ENCODE measurements at places on chromosomes 16 and 17. TPM values are rescaled to one million over a fixed set of nuclear protein-coding genes. Genes with fewer than 3 reads are reported as not detected.

DNA sequence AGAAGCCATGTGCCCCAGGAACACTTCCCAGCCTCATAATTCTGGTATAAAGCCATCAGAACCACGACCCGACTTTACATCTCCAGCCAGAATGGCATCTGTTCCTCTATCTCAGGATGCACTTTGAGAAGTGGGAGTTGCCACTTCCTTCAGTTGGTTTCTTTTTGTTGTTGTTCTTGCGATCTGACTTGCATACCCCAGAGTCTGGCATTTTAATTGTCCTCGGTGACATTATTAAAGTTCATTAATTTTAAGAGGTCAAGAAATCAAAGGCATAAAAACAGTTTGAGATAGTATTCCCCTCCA is 13.5 kb downstream of the MARCHF10 start:
- H3K27me3 ChIP-seq = peaks cover 7% of the 10 kb centered on the region
- H3K27ac ChIP-seq = no peak overlapping the region
- no peaks in the 10 kb centered on the region for H3K36me3 ChIP-seq
- peak overlapping the region; percentile 17 for H3K4me3 ChIP-seq

DNA sequence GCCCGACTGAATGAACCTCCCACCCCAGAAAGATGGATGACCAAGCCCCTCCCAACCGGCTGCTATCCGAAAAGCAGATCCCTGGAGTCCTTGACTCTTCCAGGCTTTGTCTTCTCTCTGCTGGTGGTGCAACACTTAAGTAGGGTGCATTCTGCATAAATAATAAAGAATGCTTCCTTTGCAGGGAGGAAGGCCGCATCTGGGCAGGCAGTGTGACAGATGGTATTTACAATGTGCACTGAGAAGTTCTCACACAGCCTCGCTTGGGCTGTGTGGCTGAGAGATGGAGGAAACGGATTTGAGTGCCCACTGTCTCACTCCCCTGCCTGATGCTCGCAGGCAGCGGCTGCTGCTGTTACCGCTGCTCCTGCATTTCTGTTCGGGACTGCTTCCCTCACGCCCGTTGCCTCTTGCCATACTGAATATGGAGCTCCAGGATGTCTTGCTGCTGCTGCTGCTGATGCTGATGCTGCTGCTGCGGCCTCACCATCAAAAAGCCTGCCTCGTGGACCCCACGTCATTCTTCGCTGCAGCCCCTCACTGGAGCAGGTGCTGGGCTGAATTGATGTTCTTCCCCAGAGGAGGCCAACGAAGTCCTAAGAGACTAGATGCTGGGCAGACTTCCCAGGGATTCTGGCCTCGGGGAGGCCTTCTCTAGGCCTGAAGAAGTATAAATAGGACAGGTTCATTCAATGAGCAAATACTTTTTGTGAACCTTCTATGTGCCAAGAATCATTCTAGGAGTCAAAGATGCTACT is 7.1 kb upstream of the RHBDL3 start:
- no peak for DNase-seq
- peaks cover 4% of the 10 kb centered on the region for H3K27me3 ChIP-seq
- no peak overlapping the region for H3K4me3 ChIP-seq
- H3K36me3 ChIP-seq = no peaks in the 10 kb centered on the region
- H3K4me1 ChIP-seq = no peaks in the 10 kb centered on the region

- DNase-seq = peak; percentile 74
- peak overlapping the region; percentile 6 for H3K27ac ChIP-seq
- H3K4me1 ChIP-seq = peaks cover 75% of the 10 kb centered on the region
Measured at GRCh38 chr17:1183171-1183873, 3.5 kb upstream of the ABR start.

The CSH2 gene
- not detected for total RNA-seq

GRCh38 chr17:71548540-71549190 is 572.2 kb upstream of the SOX9 start:
- H3K4me1 ChIP-seq = no peaks in the 10 kb centered on the region
- no peaks in the 10 kb centered on the region for H3K27me3 ChIP-seq
- no peak for DNase-seq

GRCh38 chr16:3573146-3573815 is 3.9 kb downstream of the NLRC3 start:
- H3K4me3 ChIP-seq = no peak overlapping the region
- no peak for DNase-seq
- no peaks in the 10 kb centered on the region for H3K27me3 ChIP-seq
- peaks cover 22% of the 10 kb centered on the region for H3K36me3 ChIP-seq
- no peak overlapping the region for H3K27ac ChIP-seq

- no peaks in the 10 kb centered on the region for H3K4me1 ChIP-seq
- DNase-seq = no peak
- H3K27me3 ChIP-seq = no peaks in the 10 kb centered on the region
- H3K27ac ChIP-seq = no peak overlapping the region
- no peak overlapping the region for H3K4me3 ChIP-seq
- H3K36me3 ChIP-seq = peaks cover 3% of the 10 kb centered on the region
Measured at GRCh38 chr16:457732-458400, 32.4 kb downstream of the RAB11FIP3 start.

The GRAP gene
- total RNA-seq = 73.8 TPM

The ITGA3 gene
- total RNA-seq = 11.9 TPM

GRCh38 chr16:4610011-4611005 is 4.4 kb downstream of the UBALD1 start:
- no peak for DNase-seq
- no peak overlapping the region for H3K4me3 ChIP-seq
- peaks cover 7% of the 10 kb centered on the region for H3K36me3 ChIP-seq
- no peaks in the 10 kb centered on the region for H3K27me3 ChIP-seq
- no peak overlapping the region for H3K27ac ChIP-seq

The PITPNM3 gene
- total RNA-seq = 0.49 TPM

The KRTAP3-1 gene
- not detected for total RNA-seq

GRCh38 chr17:75950855-75951554 is 10.2 kb upstream of the FBF1 start:
- peaks cover 66% of the 10 kb centered on the region for H3K36me3 ChIP-seq
- no peak for DNase-seq
- H3K4me3 ChIP-seq = no peak overlapping the region
- H3K27me3 ChIP-seq = no peaks in the 10 kb centered on the region
- no peak overlapping the region for H3K27ac ChIP-seq
- H3K4me1 ChIP-seq = no peaks in the 10 kb centered on the region

DNA sequence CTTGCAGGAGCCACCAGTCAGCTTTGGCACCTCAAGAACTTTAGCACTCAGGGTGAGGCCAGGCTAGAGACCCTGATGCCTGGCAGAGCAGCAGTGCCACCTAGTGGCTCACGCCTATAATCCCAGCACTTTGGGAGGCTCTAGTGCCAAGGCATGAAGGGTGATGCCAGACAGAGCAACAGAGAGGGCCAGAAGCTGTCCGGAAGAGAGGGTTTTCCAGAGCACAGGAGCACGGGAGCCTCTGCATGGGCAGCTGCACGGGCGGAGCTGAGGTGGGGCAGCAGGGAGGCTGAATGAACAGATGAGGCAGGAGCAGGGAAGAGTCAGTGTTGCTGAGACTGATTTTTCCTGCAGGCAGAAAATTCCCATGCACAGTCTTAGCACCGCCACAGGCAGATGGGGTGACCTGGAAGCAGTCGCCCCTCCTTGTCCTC is 38.9 kb downstream of the MYH3 start:
- peak; percentile 72 for DNase-seq
- H3K27ac ChIP-seq = no peak overlapping the region
- H3K36me3 ChIP-seq = no peaks in the 10 kb centered on the region
- H3K4me1 ChIP-seq = peaks cover 14% of the 10 kb centered on the region

DNA sequence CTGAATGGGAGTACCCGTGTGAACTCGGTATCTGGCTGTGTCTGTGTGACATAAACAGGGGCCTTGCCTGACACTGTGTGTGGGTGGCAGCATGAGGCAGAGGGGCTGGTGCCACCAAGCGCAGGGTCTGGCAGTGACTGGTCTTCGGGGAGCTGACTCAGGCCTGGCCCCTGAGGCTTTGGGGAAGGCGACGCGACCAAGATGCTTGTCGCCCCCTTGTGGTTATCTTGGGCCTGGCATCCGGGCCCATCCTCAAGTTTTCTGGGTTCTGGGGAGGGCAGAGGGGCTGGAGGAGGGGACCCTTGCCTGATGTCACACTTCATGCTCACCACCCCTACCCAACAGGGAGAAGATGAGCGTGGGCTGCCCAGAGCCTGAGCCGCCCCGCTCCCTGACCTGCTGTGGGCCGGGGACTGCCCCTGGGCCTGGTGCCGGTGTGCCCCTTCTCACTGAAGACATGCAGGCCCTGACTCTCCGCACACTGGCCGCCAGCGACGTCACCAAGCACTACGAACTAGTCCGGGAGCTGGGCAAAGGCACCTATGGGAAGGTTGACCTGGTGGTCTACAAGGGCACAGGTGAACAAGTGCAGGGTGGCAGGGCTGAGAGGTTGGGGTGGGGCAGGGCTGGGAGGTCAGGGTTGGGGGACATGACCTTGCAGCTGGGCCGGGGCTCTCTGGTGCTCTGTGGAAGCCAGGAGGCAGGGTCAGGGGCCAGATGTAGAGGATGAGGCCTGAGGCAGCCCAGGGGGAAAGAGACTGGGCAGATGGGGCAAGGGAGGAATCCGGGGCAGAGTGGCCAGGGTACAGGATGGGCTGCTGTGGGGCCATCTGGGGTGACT is 24.9 kb downstream of the SBK1 start:
- no peaks in the 10 kb centered on the region for H3K4me1 ChIP-seq
- H3K36me3 ChIP-seq = no peaks in the 10 kb centered on the region
- DNase-seq = peak; percentile 80
- no peak overlapping the region for H3K27ac ChIP-seq
- no peak overlapping the region for H3K4me3 ChIP-seq

The UNC119 gene
- total RNA-seq = 75.3 TPM

DNA sequence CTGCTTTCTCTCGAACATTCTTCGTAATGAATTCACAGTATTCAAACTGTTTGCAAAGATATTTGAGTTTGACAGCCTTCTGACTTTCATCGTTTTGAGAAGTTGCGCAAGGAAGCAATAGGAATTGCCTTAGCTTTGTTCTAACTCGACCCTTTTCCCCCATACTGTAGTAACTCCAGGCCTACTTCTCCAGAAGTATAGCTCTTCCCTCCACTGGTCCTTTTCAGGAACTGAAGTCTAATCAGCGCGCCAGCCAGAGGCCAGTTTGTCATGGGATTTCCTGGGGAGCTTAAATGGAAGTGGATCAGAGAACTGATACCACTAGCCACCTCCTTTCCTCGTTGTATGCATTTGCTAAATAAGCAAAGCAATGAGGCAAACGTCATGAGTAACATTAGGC is 27.9 kb downstream of the CDR2 start:
- DNase-seq = no peak
- H3K27ac ChIP-seq = no peak overlapping the region
- no peak overlapping the region for H3K4me3 ChIP-seq
- H3K27me3 ChIP-seq = no peaks in the 10 kb centered on the region
- H3K36me3 ChIP-seq = no peaks in the 10 kb centered on the region
- H3K4me1 ChIP-seq = no peaks in the 10 kb centered on the region

The FBXO47 gene
- total RNA-seq = not detected

DNA sequence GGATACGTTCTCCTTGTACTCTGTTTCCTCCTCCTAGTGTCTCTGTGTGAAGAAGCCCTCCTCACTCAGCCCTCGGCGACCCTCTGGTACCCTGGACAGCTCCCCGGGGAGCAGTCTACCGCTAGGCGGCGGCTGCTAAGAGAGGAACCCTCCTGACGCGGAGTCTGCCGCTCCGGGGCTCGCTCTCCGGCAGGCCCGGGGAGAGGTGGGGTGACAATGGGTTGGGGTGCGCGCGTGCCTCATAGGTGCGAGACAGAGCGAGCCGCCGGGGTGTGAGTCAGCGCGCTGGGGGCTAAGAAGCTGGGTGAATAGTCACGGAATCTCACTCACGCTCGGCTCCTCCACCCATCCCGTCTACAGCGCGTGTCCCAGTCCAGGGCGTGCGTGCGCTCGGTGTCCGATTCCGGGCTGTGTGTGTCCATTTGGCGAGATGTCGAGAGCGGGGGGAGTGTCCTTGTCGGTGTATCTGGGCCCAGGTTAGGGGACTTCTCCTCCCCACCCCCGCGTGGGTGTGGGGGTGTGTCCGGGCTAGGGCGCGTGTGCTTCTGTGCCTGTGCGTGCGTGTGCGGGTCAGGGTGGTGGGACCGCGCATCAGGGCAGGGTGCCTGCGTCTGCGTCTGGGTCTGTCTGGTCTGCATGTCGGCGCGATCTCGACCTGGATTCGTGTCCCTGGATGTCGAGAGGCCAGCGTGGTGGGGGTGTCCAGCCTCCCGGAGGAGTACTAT is 577 bp upstream of the HS3ST2 start:
- H3K36me3 ChIP-seq = no peaks in the 10 kb centered on the region
- H3K4me1 ChIP-seq = peaks cover 16% of the 10 kb centered on the region
- DNase-seq = peak; percentile 17
- no peak overlapping the region for H3K4me3 ChIP-seq
- no peak overlapping the region for H3K27ac ChIP-seq

DNA sequence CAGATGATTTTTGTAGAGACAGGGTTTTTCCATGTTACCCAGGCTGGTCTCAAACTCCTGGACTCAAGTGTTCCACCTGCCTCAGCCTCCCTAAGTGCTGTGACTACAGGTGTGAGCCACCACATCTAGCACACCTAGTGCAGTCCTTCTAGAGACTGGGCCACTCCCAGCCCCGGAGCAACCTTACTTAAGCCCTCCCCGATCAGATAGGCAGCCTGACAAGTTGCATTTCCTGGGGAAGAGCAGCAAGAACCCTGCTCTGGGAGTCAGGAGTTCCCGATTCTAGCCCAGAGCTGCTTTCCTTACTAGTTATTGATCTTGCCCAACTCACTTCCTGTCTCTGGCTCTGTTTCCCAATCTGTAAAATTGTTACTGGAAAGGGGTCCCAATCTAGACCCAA is 7.0 kb upstream of the NAGLU start:
- H3K27me3 ChIP-seq = no peaks in the 10 kb centered on the region
- no peak overlapping the region for H3K27ac ChIP-seq
- peaks cover 24% of the 10 kb centered on the region for H3K4me1 ChIP-seq
- H3K36me3 ChIP-seq = no peaks in the 10 kb centered on the region
- no peak overlapping the region for H3K4me3 ChIP-seq

The PABPN1L gene
- total RNA-seq = 0.84 TPM
